ENCODE measurements at places on chromosomes 16 and 17.
A peak's percentile ranks its signal among the peaks of the same experiment; 100 is the strongest.

- no peak for DNase-seq
These were observed 107.7 kb downstream of the SEC14L1 start for GRCh38 chr17:77248216-77249114.

DNA sequence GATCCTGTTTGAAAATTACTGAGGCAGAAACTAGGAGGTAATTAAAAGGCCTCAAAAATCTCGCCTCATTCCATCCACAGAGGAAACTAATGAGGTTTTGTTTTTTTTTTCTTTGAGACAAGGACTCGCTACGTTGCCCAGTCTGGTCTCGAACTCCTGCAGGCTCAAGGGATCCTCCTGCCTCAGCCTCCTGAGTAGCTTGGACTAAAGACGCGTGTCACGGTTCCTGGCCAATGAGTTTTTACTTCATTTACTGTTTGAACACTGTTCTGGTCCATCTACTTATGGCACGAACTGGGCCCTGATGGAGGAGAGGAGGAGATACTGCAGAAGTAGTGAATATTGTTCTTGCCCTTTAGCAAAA, 600 bp upstream of the BLTP2 start:
- no peak for DNase-seq

GRCh38 chr17:61555127-61555566, 35.9 kb downstream of the NACA2 start:
- DNase-seq, result no peak

DNA sequence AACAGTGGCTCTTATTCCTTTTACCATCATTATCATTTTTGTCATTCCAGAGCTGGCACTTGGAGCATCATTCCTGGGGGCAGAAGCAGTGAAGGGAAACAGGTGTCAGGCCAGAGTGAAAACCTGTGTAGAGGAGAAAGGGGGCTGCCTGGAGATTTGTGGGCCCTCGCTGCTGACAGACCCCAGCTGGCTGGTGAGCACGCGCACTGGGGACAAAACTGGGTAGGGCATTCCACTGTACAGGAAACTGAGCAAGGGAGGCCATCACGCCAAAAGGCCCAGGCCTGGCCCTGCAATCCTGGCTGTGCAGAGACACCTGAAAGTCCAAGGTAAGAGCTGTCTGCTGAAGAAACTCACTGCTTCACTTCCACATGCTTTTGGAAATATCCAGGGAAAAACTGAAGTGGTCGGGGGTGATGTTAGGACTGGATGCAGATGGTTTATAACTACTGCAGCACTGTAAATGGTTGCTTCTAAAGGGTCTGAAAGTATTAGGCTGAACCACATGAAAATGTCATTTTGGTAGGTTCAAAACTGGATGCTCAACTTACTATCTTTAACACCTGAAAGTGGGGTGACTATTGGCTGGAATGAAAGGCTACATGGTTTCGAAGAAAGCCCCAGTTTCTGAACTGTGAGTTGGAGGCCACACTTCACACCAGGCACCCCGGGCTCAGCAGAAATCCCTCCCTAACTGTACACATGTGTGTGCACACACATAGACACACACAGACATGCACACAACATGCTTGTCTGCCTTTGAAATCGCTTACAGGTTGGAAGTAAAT, 225.0 kb downstream of the C16orf78 start:
- DNase-seq, result no peak

DNA sequence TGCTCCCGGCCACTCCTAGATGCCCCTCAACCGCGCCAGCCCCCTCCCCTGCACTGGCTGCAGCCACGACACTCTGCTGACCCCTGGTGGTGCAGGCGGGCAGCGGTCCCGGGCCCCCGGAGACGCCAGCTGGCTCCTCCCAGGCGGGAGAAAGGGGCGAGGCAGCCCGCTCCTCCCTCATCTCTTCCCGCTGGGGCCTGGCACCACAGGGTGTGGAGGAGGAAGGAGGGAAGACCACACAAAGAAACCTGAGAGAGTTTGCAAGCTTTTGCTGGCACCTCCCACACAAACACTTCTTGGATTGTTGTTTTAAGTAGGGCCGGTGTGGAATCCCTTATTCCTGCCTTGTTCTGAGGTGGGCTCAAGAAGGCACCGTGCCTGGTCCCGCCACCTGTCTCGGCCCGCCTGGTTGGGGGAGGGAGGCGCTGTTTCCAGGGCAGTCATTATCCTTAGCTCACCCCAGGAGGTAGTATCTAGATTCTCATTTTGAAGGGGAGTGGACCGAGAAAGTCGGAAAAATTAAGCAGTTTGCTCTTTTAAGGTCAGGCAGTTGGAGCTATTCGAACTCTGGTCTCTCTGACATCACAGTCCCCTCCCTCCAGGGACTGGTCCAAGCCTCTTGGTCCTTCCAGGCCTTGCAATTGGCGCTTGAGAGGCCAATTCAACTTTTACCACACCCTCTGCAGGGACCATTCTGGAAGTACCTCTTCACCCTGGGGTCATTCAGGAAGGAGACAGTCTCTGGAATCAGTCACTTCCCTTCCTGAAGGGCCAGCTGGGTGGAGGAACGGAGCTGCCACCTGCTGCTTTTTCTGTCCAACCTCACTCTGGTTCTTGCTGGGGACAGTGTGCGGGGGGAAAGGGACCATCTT, 959 bp upstream of the ANKRD13B start:
- DNase-seq, result peak; percentile 72

- DNase-seq, result no peak
These were observed 33.9 kb downstream of the BAHCC1 start for GRCh38 chr17:81428948-81429774.

GRCh38 chr16:4525069-4525468, 13.5 kb downstream of the CDIP1 start:
- no peak for DNase-seq

GRCh38 chr16:66408163-66409048, 18.7 kb upstream of the BEAN1 start:
- DNase-seq, result no peak

GRCh38 chr16:83819361-83819760, 11.6 kb downstream of the HSBP1 start:
- no peak for DNase-seq

DNA sequence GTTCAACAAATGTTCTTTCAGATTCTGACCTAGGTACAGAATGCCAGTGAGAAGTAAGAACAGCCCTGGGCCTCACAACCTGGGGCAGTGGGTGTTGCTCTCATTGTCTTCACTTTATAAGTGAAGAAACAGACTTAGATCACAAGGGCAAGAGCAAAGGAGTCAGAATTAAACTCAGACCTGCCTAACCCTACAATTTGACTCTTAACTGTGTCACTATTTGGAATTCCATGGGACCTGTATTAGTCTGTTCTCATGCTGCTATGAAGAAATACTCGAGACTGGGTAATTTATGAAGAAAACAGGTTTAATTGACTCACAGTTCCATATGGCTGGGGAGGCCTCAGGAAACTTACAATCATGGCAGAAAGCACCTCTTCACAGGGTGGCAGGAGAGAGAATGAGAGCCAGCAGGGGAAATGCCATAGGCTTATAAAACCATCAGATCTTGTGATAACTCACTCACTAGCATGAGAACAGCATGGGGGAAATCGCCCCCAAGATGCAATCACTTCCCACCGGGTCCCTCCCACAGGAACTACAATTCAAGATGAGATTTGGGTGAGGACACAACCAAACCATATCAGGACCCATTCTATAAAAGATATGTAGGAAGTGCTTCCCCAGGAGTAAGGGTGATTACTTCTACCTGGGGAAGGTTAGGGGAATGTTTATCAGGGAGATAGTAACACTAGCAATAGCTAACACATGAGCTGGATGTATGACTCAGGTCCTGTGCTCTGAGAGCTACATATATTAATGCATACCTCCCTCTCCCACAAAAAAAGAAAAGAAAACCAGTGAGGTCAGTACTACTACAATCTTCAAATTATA, 270.1 kb downstream of the SOX9 start:
- no peak for DNase-seq

DNA sequence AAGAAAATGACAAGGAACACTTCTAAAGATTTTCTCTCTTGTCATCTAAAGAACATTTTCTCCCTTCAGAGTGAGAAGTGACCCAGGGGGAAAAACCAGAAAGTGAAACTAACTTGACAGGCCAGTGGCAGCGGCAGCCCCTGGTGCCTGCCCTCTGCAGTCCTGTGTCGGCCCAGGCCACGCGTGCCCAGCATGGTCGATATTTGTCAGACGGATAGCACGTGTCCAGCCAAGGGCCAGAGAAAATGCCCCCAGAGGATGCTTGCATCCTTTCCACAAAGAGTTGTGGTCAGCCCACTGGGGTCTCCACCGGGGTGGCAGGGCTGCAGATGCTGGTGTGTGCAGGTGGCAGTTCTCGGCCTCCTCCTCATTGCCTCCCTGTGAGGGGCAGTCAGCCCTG, 176.6 kb downstream of the RAB11FIP4 start:
- no peak for DNase-seq

- DNase-seq, result no peak
These were observed 3.9 kb upstream of the KCNH6 start for GRCh38 chr17:63519116-63519881.

- no peak for DNase-seq
These were observed 12.2 kb upstream of the ZNF267 start for GRCh38 chr16:31861455-31861854.

- no peak for DNase-seq
These were observed 28.7 kb downstream of the WIPI1 start for GRCh38 chr17:68428498-68429172.

All from stimulated activated CD4-positive, alpha-beta T cell treated with anti-CD3 and anti-CD28 coated beads, TNF-alpha, amount 100 ng/mL, for 48 hours (primary cell).